ENCODE measurements at places on chromosomes 5 and 9.
A peak's percentile ranks its signal among the peaks of the same experiment; 100 is the strongest.

DNA sequence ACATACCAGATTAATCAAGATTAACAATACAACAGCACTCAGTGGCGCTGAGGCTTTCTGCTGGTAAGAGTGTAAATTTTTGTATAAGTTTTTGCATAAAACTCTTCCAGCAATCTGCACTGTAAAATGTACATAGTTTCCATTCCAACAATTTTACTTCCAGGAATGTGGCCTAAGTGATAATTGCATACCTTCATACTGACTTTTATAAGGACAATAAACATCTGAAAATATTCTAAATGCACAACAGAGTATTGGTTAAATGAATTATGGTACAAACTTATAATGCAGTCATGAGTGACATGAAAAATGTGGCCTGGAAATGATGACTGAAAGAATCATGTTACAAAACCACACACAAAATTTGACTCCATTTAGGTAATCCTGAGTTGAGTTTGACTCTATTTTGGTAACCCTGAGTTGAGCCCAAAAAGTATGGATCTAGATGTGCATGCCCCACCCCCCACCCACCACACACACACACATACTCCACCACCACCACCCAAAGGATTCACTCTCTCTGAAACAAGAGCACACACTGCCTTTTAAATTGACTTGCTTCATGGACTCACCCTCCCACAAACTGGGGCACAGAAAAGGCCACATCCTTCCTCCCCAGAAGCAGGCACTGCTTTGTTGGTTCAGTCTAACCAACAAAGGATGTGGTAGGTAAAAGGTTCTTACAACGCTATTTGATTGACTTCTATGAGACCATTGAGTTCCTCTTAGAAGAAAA lies 137.6 kb downstream of the SUSD1 start:
- DNase-seq, result no peak

- DNase-seq, result peak; percentile 48
Measured at GRCh38 chr5:176573564-176574296, 24.6 kb downstream of the CDHR2 start.

DNA sequence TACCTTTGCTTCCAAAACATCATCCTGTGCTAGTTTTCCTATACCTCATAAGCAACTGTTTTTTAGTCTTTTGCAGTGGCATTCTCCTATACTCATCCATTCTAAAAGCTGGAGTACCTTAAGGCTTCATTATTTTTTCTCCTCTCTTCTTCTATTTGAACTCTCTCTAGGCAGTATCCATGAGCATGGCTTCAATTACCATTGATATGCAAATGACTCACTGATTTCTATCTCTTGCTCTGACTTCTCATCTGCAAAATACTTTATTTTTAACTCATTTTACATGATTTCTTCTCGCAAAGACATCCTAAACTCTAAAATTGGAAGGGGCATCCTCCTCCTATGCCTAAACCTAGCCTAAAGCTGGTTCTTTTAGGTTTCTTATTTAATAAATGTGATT lies 365.1 kb upstream of the NUDT12 start:
- no peak for DNase-seq

DNA sequence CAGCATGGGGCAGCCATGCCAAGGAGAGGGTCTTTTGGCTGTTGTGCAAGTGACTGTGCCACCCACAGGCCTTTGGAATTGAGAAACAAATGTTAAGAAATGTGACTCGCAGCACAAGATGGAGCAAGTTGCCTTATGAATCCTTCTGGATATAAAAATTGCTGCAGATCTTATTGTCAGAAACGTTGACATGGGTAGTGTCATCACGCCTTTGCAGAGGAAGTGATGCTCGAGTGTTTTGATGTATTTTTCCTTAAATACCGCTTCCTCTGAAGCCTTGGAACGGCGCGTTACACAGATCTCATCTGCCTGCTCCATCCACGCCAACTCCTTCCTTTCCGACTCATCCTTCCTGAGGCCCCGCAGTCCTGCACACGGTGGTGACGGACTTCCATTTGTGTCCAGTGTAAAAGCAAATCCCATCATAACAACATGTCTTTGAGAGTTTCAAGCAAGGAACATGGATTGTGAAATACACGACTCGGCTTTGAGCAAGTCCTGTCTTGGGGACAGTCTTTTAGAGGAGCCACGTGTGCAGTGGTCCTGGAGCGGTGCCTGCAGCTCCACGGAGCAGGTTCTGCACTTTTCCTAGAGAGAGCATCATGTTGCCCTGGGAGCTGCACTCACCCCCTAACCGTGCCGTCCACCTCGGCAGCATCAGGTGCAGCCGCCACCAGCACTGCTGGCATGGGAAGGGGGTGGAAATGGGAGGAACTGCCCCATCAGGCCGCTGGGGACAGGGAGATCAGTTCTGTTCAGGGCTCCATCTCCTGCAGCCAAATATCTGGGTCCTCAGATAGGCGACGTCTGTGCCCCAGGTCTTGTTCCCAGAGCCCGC lies 15.1 kb downstream of the ROPN1L start:
- peak; percentile 34 for DNase-seq

DNA sequence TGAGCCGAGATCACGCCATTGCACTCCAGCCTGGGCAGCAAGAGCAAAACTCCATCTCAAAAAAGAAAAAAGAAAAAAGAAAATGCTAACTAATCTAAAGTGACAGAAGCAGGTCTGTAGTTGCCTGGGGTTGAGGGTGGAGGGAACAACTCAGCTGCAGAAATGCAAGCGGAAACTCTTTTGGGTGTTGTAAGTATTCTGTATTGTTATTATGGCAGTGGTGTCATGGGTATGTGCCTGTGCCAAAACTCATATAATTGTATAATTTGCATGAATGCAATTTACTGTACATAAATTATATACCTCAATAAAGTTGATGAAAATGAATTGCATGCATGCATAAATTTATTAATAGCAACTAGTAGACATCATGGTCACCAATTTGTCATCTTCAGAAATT lies 23.0 kb upstream of the RPS23 start:
- DNase-seq, result no peak

DNA sequence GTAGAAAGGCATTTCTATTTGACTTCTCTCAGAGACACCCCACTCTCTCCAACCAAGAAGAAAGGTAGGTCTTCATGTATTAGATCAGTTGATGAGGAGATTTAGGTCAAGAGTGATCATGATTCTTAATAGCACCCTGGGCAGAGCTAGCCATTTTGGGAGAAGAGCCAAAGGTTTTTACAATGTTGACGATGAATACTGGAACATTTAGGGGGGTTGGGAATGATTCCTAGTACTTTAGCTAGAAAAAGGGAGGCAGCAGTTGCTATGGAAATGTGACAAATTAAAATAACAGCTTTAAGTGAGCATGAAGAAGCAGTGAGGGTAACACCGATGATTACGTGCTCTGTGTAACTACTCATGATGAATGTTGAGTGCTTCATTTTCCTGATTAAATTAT lies 9.5 kb upstream of the RPS23 start:
- DNase-seq, result no peak

GRCh38 chr9:29325894-29326293 lies 1752.6 kb upstream of the C9orf72 start:
- no peak for DNase-seq

- DNase-seq, result no peak
Measured at GRCh38 chr9:15553528-15553898, 670 bp downstream of the CCDC171 start.
